ENCODE measurements at places on chromosomes 2 and 18. TPM values are rescaled to one million over a fixed set of nuclear protein-coding genes. Genes with fewer than 3 reads are reported as not detected.

Gene SLC25A52
- total RNA-seq = not detected

Gene IL18RAP
- total RNA-seq = 0.07 TPM

Gene TDRD15
- not detected for total RNA-seq

Gene CD28
- not detected for total RNA-seq

Gene HOXD8
- 5.3 TPM for total RNA-seq

Gene TTR
- 0.30 TPM for total RNA-seq

Gene PPM1G
- total RNA-seq = 152 TPM

Gene IL36G
- total RNA-seq = not detected

Gene SERPINB4
- 0.15 TPM for total RNA-seq

Gene SPHKAP
- not detected for total RNA-seq

Gene ASPRV1
- 0.25 TPM for total RNA-seq

Gene NOSTRIN
- total RNA-seq = 2.7 TPM

Gene PMS1
- total RNA-seq = 8.6 TPM

Gene GNAL
- 5.8 TPM for total RNA-seq

Gene RPE
- 60.0 TPM for total RNA-seq

All from A549 treated with Hydrocortisone at 1 μM for 4 hours (cell line).